ENCODE measurements at places on chromosomes 4 and X.

DNA sequence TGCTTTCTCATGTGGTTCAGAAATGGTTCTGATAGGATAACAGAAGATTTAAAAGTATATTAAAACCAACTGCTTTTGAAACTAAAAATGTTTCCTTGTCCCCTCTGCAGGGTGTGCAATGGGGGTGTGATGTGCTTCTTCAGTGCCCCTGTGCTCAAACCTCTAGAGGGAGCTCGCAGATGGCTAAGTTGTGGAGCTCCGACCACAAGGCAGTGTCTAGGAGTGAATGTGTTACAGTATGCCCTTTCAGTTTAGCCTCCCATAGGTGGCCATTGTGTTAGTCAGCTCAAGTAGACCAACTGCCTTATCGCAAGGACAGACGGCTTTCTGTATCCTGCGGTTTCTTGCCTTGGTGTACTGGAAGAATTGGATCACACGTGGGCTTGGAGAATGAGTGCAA lies 130.5 kb downstream of the TENT5D start:
- DNase-seq, result no peak

DNA sequence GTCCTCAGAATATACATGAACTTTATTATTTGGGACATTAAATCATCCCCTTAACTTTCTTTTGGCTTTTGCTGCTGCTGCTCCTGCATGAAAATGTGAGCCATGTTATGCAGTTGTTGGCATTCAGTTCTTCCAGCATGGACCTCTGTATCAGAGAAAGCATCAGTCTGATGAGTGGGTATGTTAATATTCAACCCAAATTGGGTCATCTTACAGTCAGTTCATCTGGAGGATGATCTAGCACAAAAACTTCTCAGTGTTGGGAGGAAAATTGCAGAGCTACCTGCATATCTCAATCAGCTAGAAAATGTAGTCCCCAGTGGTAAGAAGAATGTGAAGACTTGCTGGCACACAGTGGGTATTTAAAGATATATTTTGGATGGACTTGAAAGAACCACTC lies 96.7 kb downstream of the IL1RAPL2 start:
- no peak for DNase-seq

DNA sequence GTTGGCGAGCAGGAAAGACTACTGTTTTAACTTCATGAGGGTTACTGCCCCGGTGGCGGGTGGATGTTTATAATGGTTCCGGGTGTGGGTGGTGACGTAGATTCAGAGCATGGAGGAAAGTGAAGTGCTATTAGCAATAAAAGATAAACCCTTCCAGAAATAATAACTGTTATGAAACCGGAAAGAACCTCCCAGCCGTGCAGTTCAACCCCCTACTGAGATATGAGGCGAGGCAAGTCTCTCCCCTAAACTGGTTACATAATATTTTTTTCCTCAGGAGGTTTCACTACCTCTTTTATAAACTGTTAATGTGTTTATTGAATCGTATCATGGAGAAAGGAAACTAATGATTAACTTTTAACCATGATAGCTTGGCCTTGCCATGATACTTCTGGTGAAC lies 33.9 kb upstream of the STIM2 start:
- no peak for DNase-seq

DNA sequence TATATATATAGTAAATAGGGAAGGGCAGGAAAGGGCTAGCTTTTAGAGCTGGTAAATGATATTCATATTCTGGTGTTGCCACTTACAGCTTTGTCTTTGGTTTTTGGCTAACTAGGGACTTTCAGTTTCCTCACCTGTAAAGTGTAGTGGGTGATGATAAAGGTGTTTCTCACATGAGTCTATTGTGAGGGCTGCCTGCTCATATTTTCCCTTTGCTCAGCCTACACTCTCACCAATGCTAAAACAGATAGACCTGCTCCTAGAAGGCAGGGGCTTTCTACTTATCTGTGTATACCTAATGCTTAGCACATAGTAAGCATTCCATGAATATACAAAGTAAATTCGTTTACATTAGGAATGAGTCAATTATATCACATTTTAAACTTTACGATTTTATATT lies 137.2 kb upstream of the HS3ST1 start:
- DNase-seq, result no peak

- DNase-seq, result no peak
Measured at GRCh38 chr4:78379991-78380729, 171.4 kb upstream of the ANXA3 start.

- DNase-seq, result no peak
Measured at GRCh38 chrX:41192880-41193279, 107.6 kb downstream of the USP9X start.

GRCh38 chr4:104064646-104065577 lies 345.1 kb upstream of the TACR3 start:
- no peak for DNase-seq

- DNase-seq, result no peak
Measured at GRCh38 chr4:184282895-184283654, 65.4 kb upstream of the ENPP6 start.

- no peak for DNase-seq
Measured at GRCh38 chr4:111992351-111993168, 152.7 kb upstream of the FAM241A start.

DNA sequence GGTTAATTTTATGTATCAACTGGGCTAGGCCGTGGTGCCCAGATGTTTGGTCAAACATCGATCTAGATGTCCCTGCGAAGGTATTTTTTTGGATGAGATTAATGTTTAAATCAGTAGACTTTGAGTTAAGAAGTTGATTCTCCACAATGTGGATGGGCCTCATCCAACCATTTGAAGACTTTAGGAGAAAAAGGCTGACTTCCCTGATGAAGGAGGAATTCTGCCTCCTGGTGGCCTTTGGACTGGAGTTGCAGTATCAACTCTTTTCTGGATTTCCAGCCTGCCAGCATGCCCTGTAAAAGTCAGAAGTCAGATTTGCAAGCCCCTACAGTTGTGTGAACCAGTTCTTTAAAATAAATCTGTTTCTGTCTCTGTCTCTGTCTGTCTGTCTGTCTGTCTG lies 91.4 kb downstream of the STK32B start:
- no peak for DNase-seq

DNA sequence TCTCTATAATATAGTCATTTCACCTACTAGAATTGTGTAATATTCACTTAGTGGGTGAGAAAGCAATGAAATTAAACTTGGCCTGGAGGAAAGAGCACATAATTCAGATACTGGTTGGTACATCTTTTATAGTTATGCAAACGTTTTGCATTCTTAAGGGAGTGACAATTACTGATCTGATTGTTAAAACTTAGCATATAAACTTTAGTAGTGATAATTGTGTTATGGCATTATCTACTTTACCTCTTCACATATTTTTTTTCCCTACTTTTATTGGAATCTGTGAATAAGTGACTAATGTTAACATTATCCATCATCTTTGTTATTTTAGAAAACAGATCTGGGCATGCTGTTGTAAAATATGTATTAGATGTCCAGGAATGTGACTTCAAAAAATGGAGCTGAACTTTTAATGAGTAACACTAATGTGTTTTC lies 217.4 kb upstream of the GIMD1 start:
- DNase-seq, result no peak

DNA sequence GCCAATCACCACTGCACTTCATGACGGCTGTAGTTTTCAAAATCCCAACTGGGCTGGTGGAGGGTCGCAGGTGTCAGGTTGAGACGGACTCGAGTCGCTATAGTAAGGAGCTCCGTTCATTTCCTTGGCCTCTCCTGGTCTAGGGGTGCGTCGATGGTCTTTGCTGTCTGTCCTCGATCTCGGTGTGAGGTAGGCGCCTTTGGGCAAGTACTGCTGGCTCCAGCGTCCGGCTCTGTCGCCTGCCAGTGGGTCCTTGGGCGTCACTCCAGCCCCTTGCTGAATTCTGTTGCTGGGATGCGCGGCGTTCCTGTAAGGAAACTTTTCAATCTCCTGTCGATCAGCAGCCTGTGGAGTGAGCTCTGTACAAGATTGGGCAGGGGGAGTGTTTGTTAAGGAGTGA lies 76.7 kb downstream of the CCNB3 start:
- no peak for DNase-seq

GRCh38 chr4:71269233-71269632 lies 69.6 kb upstream of the SLC4A4 start:
- no peak for DNase-seq

DNA sequence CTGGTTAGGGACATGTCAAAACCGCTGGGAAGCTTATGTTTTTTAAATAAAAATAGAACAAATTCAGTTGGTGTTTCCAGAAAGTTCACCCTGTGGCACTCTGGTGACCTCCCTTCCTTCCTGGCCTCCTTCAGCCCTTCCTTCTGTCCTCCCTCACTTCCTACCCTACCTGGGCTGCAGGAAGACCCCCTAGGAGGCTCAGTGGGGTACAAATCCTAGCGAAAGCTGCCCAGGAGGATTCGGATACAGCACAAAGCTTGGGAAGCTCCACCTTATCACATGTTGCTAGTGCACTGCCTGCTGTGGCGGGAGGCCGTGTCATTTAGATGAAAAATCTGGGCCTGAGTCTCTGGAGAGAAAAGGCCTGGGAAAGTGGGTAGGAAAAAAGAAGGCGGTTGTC lies 60.5 kb downstream of the FHDC1 start:
- DNase-seq, result no peak

- no peak for DNase-seq
Measured at GRCh38 chr4:145406970-145407369, 74.7 kb upstream of the SMAD1 start.

Data from activated T-cell treated with anti-CD3 and anti-CD28 coated beads for 24 hours (primary cell).